ENCODE measurements at places on chromosomes 2 and 18.

GRCh38 chr18:7290077-7290476 lies 59.2 kb downstream of the LRRC30 start:
- no peak for DNase-seq

GRCh38 chr2:209298601-209299000 lies 125.2 kb upstream of the MAP2 start:
- no peak for DNase-seq

- DNase-seq: no peak
Observed at GRCh38 chr18:34932792-34933466, 108.3 kb upstream of the MAPRE2 start.

GRCh38 chr2:230886671-230887071 lies 21.9 kb downstream of the ITM2C start:
- DNase-seq: no peak

DNA sequence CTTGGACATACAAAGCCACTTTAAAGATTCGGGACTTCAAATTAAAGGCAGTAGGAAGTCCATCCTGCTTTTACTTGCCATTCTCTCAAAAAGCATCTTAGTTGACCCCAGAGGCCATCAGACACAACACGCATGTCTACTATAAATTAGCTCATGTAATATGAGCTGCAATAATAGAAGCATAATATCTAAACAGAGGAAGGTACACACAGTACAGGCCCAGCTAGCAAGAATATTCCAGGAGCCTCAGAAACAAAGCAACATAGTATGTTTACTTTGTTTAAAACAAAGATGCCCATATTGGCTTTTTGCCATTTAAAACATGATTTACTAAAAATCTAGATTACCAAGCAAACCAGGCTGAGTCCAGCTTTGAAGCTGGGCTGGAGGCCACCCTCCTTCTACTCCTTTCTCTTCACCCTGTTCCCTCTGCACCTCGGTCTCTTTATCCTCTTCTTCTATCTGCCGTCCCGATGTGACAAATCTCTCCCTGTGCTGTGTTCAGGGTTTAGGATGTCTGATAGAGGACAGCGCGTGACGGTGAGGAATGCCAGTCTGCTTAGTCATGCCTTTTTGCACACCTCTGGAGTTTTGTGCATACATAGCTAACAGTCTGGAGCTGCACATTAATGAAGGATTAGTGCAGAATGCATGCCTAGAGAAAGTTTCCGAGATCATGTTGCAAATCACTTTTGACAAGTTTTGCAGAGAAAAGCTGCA lies 28.2 kb downstream of the DTNA start:
- peak; percentile 19 for DNase-seq

- no peak for DNase-seq
Observed at GRCh38 chr2:162006337-162006736, 67.7 kb downstream of the DPP4 start.

DNA sequence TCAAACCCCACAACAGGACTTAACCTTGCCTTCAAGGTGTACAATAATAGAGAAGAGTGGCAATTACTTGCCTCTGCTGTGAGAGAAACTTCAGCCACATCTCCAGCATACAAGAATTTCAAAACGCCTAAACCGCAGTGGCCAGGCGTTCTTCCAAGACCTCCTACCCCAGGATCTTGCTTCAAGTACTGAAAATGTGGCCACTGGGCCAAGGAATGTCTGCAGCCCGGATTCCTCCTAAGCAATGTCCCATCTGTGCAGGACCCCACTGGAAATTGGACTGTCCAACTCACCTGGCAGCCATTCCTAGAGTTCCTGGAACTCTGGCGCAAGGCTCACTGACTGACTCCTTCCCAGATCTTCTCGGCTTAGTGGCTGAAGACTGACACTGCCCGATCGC lies 2.8 kb upstream of the CYB5A start:
- DNase-seq: peak; percentile 12

- no peak for DNase-seq
Observed at GRCh38 chr2:132424526-132425121, 8.0 kb downstream of the GPR39 start.

DNA sequence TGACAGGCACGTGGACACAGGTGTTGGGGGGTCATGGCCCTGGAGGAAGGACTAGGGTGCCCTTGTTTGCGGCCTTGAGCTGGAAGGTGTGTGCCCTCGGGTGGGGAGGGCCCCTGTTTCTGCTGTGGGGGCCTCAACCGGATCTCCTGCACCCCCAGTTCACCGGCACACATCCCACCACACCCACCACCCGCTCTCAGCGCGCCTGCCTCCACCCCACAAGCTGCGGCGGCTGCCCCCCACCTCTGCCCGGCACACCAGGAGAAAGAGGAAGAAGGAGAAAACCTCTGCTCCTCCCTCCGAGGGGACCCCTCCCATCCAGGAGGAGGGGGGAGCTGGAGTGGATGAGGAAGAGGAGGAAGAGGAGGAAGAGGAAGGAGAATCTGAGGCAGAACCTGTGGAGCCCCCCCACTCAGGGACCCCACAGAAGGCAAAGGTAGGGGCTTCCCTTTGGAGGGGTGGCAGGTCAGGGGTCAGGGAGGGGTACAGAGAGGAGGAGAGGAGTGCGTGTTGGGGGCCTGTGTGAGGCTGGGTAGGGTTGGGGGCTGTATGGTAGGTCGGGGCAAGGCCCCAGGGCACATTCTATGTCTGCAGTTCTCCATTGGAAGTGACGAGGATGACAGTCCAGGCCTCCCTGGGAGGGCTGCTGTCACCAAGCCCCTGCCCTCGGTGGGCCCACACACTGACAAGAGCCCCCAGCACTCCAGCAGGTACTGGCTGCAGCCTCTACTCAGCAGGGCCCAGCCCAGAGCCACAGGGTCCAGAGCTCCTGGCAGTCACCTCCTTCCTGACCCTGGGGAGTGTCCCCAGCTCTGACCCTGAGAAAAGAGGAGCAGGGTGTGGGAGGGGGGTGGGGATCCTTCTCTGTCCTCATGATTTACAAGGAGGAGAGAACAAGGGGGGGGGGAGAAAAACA lies 1.8 kb downstream of the SLC4A3 start:
- no peak for DNase-seq

DNA sequence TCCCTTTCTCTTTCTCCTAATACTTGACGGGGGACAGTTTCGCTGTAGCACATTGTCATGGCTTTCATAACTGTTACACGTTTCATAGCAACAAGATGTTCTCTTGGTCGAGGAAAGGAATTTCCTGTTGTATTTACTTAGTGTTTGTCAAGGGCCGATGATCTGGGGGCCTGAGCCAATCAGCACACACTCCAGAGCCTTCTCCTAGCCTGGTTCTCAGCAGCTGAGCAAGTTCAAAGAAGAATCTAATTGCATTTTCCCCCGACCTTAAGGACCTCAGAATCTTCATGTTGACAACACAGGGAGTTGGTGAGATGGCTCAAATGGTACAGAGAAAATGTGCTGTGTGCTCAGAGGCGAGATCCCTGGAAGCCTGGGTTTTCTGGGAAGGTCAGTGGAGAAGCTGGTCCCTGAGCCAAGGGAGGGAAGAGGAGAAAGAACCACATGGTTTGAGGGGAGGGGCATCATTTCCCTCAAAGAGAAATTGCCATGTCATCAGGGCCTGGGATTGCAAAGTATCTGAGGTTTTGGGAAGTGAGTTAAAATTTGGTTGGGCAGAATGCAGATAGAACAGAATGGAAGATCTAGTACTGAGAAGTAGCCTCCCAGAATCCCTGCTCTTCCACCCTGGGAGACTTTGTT lies 76.9 kb upstream of the AGAP1 start:
- no peak for DNase-seq

DNA sequence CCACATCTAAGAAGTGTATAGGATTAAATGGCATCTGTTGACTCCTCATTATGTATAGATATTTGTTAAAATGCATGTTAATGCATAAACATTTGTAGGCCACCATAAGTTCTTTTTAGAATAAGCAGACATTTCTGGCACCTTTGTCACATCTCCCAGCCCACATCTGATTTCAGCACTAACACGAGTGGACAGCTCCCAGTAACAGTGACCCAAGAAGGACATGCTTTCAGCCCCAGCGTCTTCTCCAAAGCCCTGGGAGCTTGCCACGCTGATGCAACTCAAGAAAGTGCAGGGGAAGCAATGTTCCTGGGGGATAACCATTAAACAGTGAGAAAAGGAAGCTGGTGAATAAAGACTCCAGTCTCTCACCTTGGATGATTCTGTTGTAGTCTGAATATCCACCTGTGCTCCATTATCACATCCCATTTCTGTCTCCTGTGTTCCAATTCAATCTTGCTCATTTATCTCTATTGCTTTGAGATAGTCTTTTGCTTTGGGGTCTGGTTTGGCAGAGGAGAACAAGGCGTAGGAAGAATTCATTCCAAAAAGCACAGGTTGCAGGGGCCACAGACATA lies 182.6 kb upstream of the THSD7B start:
- no peak for DNase-seq

DNA sequence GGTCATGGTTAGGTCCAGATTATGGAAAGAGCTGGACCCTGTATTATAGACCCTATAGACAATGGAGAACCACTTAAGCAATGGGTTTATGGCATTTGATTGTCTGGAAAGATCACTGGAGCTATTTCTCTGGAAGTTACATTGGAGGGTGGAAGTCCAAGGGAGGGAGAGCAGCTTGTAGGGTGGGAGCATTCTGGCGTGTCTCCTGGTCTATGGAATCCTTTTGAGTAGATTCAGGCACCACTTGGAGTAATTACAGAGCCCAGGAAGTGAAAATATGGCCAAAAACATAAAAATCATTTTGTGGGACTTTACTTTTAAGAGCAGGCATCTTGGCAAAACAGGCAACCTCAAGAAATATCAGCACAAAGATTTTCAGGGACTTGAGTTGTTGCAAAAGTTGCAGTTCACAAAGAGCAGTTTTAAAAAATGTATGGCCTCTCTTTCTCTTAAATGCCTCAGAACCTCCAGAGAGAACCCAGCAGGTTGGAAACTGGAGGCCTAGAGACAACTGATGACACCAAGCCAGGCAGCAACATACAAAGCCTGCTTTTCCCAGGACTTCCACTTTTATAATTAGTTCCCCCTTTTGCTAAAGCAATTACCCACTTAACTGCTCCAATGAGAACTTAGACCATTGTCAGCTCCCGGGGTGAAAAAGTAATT lies 331.0 kb downstream of the MYCN start:
- no peak for DNase-seq

DNA sequence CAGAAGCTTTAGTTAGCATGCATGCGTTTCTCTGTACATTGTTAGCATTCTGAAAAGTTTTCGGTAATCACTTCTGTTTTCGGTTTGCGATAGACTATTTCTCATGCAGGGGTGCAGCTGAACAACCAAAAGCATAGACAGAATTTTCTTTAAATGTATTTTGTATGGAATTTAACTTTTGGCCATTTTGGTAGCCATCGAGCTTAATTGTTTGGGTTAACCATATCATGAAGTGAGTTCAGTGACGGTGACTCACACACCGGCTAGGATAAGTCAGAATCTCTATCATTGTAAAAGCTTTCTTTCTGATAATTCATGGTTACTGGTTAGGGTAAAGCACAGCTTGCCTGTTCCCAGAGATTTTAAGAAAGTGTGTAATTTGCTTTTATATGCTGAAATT lies 107.2 kb downstream of the CD226 start:
- no peak for DNase-seq

GRCh38 chr2:162118166-162119031 lies 33.6 kb downstream of the GCG start:
- DNase-seq: peak; percentile 36
